Sciatic nerve (tissue), 2 donors: ENCODE measurements at places on chromosomes 3 and 15. TPM values are rescaled to one million over a fixed set of nuclear protein-coding genes. Genes with fewer than 3 reads are reported as not detected.

GRCh38 chr15:88393719-88394519, 73.3 kb downstream of the MRPL46 start:
- DNase-seq: no peak

DNA sequence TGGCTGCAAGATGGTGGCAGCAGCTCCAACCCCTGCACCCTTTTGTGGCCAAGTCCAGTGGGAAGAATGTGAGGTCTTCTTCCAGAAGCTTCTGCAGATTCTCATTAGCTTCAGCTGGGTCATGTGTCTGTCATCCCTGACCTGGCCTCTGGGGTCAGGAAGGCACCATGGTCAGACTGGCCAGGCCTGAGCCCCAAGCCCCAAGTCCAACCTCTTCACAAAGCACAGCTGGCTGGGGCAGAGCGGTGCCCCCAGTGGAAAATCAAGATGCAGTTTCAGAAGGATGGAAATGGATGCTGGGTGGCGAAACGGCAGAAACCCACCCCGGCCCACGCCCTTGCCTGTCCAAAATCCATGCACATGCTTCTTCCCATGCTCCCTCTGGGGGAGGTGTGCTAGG, 15.9 kb upstream of the GATA2 start:
- DNase-seq: no peak

The NAALADL2 gene
- total RNA-seq: 36.9 TPM

The ROBO1 gene
- 31.7 TPM for total RNA-seq

GRCh38 chr3:23182996-23183513, 20.1 kb upstream of the UBE2E2 start:
- no peak for DNase-seq
